Activated naive CD4-positive, alpha-beta T cell (primary cell): ENCODE measurements at places on chromosomes 5 and 9.

GRCh38 chr9:134693011-134693410 lies 51.4 kb downstream of the COL5A1 start:
- no peak for DNase-seq

- no peak for DNase-seq
These were observed 290.2 kb upstream of the RGMB start for GRCh38 chr5:98483301-98483685.

GRCh38 chr9:11149065-11149464 lies 536.3 kb upstream of the PTPRD start:
- no peak for DNase-seq

GRCh38 chr5:151651997-151652645 lies 34.6 kb downstream of the SPARC start:
- peak; percentile 50 for DNase-seq

GRCh38 chr5:179118756-179119414 lies 58.7 kb downstream of the ZNF354C start:
- DNase-seq, result no peak

DNA sequence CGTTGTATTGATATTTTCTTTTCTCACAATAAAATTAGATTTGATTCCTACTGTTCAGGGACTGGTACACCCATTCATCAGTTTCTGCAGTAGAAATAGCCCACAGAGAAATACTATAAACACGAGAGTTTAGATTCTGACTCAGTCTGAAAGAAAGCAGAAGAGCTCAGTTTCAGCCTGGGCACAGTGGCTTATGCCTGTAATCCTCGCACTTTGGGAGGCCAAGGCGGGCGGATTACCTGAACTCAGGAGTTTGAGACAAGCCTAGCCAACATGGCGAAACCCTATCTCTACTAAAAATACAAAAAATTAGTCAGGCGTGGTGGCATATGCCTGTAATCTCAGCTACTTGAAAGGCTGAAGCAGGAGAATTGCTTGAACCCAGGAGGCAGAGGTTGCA lies 8.6 kb downstream of the ITK start:
- no peak for DNase-seq

DNA sequence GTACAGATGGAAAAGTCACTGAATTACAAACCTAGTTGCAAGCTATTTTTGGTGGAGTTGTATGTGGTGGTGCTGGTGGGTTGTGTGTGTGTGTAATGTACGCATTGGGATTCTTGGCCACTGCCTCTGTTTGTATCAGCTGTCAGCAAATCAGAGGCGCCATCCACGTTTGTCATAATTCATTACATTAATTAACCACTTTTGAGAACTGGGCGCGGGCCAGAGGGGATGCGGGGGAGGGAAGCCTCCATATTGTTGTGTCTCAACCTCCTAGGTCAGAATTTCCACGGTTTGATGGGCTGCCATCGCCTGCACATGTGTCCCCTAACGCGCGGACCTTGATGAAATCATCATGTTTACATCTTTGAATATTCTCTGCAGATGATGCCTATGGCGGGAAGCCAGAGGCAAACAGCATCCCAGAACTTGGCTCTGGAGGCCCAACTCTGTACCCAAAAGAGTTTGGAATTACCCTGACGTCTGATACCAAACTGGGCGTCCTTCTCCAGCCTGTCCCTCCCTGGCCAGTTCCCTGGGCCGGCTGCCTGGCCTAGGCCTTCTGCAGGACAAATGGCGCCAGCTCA lies 54.9 kb downstream of the FGF18 start:
- DNase-seq, result no peak

DNA sequence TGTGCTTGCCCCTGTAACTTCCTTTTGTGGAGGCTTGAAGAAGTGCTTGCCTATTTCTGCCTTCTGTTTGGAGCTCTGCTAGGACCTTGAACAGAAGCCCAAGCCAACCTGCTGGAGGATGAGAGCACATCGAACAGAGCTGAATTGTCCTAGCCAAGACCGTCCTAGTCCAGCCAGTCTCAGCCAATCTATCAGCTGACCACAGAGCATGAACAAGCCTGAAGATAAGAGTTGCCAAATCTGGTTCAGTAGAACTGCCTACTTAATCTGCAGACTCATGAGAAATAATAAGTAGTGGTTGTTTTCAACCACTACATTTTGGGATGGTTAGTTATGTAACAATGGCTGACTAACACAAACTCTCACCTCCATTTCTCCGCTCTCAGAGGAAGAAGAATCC lies 4.4 kb upstream of the SNX2 start:
- no peak for DNase-seq

- no peak for DNase-seq
These were observed 18.9 kb upstream of the VLDLR start for GRCh38 chr9:2602704-2603116.

DNA sequence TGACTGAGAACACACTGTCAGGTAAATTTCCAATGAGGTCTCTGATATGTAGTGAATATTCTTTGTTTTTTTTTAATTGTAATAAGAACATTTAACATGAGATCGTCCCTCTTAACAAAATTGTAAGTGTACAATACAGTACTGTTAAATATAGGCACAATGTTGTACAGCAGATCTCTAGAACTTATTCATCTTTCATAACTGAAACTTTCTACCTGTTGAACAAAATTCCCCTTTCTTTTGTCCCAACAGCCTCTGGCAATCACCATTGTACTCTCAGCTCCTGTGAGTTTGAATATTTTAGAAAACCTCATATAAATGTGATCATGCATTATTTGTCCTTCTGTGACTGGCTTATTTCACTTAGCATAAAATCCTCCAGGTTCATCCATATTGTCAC lies 10.6 kb upstream of the PRLR start:
- no peak for DNase-seq

DNA sequence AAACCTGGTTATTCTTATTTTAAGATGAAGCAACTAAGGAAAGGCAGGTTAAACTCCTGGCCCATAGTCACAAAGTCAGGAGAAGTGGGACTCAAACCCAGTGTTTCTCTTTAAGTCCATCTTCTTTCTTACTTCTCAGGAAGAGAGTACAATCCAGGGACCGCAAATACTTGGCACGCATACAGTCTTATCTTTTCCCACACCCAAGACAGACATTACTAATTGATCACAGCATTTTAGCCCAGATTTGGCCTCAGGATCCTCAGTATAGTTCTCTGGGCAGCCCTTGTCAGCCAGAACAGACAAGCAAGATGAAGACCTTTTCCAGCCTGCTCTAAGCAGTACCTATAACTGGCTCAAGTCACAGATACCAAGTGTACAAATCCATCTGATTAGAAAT lies 125.5 kb upstream of the RAI14 start:
- no peak for DNase-seq

- no peak for DNase-seq
These were observed 112.6 kb downstream of the RANBP17 start for GRCh38 chr5:170974461-170974860.

GRCh38 chr5:162323466-162323865 lies 255.9 kb downstream of the GABRG2 start:
- DNase-seq, result no peak

DNA sequence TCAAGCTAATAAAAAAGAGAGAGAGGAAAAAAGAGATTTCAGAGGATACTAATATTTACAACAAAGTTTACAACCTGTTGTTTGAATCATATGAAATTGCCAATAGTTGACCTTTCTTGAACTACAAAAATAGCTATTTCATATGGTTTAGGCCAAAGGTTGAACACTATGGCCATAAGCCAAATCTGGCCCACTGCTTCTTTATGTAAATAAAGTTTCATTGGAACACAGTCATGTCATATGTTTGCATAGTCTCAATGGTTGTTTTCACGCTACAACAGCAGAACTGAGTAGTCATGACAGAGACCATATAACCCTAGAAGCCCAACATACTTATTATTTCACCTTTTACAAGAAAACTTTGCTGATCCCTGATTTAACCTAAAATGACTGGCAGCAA lies 20.9 kb downstream of the SEMA5A start:
- no peak for DNase-seq

- no peak for DNase-seq
These were observed 126.1 kb downstream of the GPBP1 start for GRCh38 chr5:57299986-57300385.

DNA sequence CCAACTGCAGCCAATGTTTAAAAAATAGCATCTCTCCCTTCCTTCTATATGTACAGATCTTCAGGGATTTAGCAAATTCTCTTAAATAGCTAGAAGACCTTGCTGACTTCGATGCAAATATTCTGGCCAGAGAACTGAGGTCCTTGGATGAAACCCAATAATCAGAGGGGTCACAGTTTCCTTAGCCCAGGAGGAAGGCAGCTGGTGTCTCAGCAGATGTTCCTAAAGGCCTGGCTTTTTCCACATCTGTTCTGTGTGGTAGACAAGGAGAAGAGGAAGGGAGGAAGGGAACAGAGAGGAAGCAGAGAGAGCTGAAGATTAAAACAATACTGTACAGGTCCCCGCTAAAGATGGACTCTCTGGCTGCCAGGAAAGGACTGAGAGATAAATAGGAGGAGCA lies 33.1 kb downstream of the BOD1 start:
- no peak for DNase-seq

GRCh38 chr9:127562279-127562796 lies 49.7 kb upstream of the STXBP1 start:
- no peak for DNase-seq

DNA sequence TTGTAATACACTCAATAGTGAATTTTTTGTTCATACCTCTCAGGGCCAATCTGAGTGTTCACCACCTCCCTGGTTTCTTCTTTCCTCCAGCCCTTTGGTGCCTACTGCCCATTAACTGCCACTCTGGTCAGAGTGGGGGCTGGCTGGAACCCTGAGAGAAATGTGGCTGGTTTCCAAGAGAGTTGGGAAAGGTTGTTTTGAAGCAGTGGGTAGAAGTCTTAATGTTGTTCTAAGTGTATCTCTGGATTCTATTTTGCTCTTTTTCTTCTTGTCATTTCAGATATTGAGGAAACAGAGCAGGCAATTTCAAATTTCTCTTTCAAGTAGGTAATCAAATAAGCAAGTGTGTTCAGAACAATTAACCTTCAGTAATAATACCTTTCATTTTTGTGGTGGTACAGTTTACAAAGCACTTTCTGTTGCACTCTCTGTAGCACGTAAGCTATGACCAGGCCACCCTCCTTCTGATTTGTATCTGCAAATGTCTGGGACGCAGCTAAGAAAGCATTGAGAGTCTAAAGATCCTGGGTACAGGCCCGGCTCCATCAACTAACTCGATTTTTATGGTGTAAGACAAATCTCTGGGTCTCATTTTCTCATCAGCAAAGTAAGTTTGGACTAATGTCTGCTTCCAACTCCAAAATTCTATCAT lies 8.4 kb downstream of the SLC1A3 start:
- DNase-seq, result no peak

DNA sequence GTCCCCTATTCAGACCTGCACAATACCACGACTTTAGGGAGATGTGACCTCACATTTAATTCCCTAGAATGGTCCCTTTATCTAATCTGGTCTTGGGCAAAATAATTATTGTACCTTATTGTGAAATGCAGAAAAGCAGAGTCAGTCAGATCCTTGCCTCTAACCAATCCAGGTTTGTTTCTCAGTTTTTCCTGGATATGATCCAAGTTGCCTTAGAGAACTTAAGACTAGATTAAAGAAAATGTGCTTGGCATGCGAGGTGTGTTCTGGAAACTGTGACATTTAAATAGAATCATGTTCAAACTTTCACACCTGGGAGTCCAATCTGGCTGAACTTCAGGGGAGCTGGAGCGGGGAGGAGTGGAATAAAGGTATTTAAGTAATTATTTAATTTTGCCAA lies 696.2 kb downstream of the DNAH5 start:
- no peak for DNase-seq

- DNase-seq, result no peak
These were observed 124.6 kb upstream of the TAF11L2 start for GRCh38 chr5:17373406-17373805.

- DNase-seq, result no peak
These were observed 26.3 kb upstream of the DMRT3 start for GRCh38 chr9:950139-950538.

DNA sequence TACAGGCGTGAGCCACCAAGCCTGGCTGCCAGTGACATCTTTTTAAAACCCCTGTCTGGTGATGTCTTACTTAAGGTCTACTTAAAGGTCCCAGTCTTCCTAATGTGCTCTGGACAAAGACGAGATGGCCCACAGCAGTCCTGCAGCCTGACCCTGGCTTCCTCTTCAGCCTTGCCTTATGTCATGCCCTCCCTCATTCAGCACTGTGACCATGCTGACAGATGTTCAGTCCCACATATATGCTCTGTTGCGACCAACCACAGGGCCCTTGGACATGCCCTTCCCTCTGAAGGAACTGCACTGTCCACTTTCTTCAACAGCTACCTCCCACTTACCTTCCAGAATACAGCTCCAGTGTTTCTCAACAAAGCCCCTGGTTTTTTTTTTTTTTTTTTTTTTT lies 172.8 kb upstream of the PANK3 start:
- DNase-seq, result no peak

DNA sequence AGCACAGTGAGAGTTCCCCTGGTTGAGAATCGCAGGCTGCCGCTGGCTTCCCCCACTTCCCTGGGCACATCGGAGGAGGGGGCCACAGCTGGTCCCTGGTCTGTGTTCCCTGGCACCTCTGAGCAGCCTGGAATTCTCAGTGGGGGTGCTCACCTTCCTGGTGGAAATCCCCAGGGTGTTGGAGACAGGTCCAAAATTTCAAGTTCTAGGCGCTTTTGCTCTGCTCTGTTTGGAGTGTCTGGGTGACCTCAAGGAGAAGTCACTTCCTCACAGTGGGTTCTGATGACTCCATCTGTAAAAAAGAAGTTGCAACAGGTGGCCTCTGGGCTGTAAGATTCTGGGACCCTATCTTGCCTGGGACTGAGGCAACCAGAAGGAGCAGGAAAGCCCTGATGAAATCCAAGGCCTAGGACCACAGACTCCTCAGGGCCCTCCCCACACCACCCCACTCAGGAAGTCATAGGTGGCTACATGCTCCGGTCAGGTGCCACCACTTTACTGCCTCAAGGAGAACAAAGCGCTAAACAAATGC lies at the start of gene TRAF1:
Gene TRAF1, minus strand, starts transcription at position 400 of the 532 bp plus-strand sequence. CDS start 721 bp downstream, outside the sequence.
- no peak for DNase-seq

DNA sequence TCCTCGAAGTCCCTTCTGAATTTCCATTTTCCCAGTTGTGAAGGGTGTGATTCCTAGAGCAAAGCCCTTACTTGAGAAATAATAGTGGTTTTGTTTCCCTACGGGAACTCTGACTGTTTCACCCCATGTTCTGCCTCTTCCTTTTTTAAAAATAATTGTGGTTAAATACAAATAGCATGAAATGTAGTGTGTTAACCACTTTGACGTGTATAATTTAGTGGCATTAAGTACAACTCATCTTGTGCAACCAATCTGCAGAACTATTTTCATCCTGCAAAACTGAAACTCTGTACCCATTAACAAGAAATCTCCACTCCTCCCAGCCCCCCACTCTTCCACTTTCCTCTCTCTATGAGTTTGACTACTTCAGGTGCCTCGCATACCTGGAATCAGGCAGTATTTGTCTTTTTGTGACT lies 35.6 kb upstream of the HAND1 start:
- DNase-seq, result no peak

GRCh38 chr5:138844812-138845513 lies 30.2 kb downstream of the LRRTM2 start:
- no peak for DNase-seq

- no peak for DNase-seq
These were observed 108.1 kb downstream of the MED27 start for GRCh38 chr9:131971482-131972074.
